ENCODE measurements at places on chromosomes 16 and 17. TPM values are rescaled to one million over a fixed set of nuclear protein-coding genes. Genes with fewer than 3 reads are reported as not detected.

PLA2G10 gene
- total RNA-seq = not detected

TRPV3 gene
- not detected for total RNA-seq

PHAF1 gene
- total RNA-seq = 14.7 TPM

KRTAP3-2 gene
- total RNA-seq = not detected

KRTAP4-1 gene
- not detected for total RNA-seq

Data from vein endothelial cell (primary cell).